ENCODE measurements at places on chromosomes 11 and 22.

DNA sequence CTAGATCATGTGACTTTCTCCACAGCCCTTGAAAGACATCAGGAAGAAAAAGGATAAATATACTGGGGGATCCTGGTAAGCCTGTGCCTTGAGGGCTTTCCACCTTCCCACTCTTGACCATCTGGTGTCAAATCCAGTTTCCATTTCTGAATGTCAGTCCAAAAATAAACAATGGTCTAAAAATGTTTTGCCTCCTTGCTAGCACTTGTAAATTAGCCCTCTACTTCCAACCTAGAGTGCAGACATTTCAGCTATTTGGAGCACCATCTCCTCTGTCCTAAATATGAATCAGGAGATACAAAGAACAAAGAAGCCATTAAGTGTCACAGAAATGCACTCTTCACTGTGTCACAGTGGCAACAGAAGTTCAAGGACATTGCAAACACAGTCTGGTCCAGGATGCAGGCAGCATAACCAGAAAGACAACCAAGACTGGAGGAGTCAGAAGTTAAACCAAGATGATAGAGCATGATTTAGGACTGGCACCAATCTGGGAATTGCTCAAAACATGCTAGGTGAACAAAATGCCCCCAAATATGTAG is 88.1 kb downstream of the CCDC34 start:
- DNase-seq = no peak

DNA sequence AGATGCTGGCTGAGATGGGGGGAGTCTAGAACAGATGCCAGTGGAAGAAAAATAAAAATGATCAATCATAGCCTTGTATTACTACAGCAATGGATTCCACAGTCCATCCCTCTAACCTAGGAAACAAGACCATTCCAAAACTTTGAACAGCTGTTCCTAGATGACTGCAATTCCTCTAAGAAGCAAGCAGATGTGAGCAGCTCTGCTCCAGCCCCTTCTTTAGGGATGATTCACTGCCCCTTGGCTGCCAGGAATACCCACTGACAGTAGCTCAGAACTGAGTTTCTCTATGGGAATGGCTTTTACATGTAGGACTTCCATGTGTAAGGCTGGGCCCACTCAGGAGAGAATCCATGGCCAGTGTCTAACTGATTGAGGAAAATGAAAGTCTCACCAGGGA is 943.9 kb downstream of the OPCML start:
- no peak for DNase-seq

GRCh38 chr11:36488096-36488495 is 22.0 kb downstream of the TRAF6 start:
- no peak for DNase-seq

DNA sequence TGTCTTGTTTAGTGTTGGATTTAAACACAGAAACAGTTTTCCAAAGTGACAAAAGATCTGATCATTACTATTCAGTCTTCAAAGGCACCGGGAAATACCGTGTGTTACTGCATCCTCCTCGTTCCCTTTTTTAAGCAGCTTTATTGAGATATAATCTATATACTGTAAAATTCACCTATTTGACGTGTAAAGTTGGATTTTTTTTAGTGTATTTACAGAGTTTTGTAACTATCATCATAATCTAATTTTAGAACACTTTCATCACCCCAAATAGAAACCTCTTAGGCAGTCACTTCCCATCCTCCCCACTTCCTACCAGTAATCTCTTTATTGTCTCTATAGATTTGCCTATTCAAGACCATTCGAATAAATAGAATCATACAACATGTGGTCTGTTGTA is 1.4 kb downstream of the ANO5 start:
- peak; percentile 7 for DNase-seq

- peak; percentile 56 for DNase-seq
These were observed 23.5 kb downstream of the SPATA19 start for GRCh38 chr11:133821776-133822175.

GRCh38 chr11:120667281-120667680 is 155.7 kb downstream of the GRIK4 start:
- no peak for DNase-seq

DNA sequence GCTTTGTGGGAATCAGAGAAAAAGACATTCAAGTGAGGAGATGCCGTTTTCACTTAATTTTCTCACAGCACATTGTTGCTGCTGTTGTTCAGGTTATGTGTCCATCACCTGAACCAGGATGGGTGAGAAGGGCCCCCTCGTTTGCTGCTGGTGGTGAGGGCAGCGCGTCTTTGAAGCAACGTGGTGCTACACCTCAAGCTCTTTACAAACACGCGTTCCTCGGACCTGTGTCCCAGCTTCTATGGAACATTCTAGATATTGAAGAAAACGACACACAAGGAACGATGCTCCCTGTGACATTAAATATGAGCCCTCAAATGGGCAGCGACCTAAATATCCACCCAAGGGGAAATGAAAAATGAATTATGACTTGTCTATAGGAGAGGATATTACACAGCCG is 418.6 kb downstream of the MN1 start:
- DNase-seq = no peak

GRCh38 chr11:75777461-75778110 is 9.0 kb downstream of the DGAT2 start:
- peak; percentile 32 for DNase-seq

GRCh38 chr11:76313271-76313670 is 67.7 kb downstream of the THAP12 start:
- DNase-seq = no peak

GRCh38 chr11:10461276-10461790 is 6.3 kb downstream of the AMPD3 start:
- no peak for DNase-seq

DNA sequence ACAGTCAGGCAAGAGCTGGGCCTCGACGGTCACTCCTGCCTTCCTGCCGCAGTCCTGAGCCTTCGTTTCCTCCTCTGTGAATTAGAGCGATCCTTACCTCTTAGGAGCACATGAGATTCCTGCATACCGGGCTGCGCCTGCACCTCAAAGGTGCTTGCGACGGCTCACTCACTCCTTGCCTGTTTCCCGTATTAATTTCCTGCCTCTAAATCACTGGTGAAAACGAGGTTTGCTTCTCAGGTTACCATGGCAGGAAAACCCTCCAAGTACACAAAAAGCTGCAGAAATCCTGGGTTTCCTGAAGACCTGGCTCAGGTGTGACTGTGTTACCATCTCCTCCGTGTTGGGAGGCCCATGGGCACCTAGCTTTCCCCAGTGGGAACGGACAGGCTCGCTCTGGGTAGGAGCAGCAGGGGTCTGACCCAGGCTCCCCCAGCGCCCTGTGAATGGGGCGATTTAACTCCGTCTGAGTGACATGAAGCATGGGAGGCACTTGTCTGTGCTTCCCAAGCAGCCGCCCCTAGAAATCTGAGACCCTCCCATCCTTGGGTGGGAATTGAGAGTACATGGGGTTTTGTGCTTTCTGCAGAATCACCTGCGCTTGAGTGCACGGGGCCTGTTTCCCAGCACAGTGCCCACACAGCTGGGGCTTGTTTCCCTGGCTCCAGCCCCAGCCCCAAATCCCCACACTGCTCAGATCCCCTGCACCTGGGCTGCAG is 64.8 kb downstream of the PHF21B start:
- no peak for DNase-seq

DNA sequence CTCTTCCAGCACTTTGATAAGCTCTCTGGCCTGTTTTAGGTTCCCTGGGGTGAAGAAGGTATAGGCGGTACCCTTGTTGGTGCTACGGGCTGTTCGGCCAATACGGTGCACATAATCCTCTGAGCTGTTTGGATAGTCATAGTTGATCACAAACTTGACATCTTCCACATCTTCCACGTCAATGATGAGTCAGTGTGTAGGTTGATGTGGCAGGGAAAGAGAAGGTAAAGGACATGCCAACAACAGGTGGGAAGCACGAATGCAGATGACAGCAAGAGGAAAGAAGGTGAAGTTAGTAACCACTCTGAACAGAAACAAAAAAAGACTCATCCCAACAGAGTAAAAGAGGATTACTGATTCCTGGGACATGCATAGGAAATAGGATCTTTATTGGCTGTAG is 18.2 kb downstream of the DDX17 start:
- DNase-seq = no peak
